ENCODE measurements at places on chromosomes 11 and 22. TPM values are rescaled to one million over a fixed set of nuclear protein-coding genes. Genes with fewer than 3 reads are reported as not detected.

Gene DDIAS
- 0.84 TPM for total RNA-seq

Gene ZNF214
- total RNA-seq: 4.8 TPM

Gene MS4A12
- not detected for total RNA-seq

Gene UBQLNL
- total RNA-seq: 3.7 TPM

Gene OR10A2
- total RNA-seq: not detected

GRCh38 chr11:103651341-103651998 lies 385.0 kb upstream of the DDI1 start:
- DNase-seq: no peak

GRCh38 chr11:10323793-10324170 lies 18.9 kb downstream of the ADM start:
- no peak for DNase-seq

DNA sequence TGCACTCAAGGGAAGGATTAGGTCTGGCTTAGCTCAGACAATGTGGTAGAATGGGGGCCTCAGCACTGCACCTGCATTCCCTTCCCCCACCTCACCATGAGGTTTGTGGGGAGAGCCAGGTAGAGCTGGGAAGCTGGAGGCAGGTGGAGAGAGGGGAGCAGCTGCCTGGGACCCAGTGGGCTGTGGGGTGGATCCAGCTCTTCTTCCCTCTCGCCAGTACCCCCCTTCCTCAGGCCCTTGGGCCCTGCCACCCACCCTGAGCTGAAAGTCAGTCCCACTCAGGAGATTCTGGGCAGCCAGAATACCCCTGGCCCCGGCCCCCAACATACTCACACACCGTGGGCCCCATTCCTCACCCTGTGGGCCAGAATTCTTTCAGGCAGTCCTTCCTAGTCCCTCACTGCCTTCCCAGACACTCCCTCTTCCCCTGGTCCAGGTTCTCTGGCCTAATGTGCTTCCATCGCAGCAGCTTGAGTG lies 3.1 kb upstream of the POLD4 start:
- no peak for DNase-seq

- no peak for DNase-seq
These were observed 91.6 kb upstream of the B3GAT1 start for GRCh38 chr11:134503596-134503995.

DNA sequence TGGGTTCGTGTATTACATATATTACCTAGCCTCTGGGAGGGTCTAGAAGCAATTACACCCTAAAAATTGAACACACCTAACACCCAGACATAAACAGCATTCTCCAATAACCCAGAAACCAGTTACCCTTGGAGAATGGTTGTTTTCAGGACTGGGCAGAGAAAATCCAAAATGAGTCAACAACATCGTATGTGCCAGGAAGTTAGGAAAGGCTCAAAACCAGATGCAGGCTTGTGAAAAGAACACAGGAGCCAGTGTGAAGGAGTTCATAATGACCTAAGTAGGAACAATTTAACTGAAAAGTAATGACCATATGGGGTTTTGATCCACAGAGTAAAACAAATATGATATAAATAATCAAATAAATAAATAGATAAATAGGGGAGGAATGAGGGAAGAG lies 5.1 kb upstream of the CLPB start:
- no peak for DNase-seq

GRCh38 chr11:60360621-60361020 lies 17.7 kb upstream of the MS4A7 start:
- DNase-seq: no peak

GRCh38 chr11:48047616-48048015 lies 67.3 kb downstream of the PTPRJ start:
- DNase-seq: no peak

DNA sequence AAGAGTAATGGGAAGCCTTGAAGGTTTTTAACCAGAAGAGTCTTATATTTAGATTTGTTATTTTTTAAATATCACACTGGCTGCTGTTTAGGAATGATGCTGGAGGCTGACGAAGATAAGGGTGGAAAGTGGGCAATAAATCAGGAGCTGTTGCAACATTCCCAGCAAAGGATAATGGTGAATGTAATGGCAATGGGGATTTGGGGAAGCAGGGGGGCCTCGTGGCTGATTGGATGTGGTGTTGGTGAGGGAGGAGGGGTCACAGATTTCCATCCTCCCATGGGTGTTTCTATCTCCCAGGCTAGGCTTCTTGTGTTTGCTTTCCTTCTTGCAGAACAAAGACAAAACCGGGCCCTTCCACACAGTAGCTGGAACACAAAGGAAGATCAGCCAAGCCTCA lies 80.8 kb downstream of the PIWIL4 start:
- no peak for DNase-seq

GRCh38 chr11:16378906-16379305 lies 22.6 kb upstream of the SOX6 start:
- no peak for DNase-seq

All from tibial nerve (tissue), 4 donors.